ENCODE measurements at places on chromosomes 2 and 18.
A peak's percentile ranks its signal among the peaks of the same experiment; 100 is the strongest.

GRCh38 chr2:226488034-226488433, 311.6 kb downstream of the IRS1 start:
- no peak for DNase-seq

- DNase-seq = no peak
These were observed 61.5 kb upstream of the NEDD4L start for GRCh38 chr18:57982372-57983021.

- DNase-seq = no peak
These were observed 7.1 kb upstream of the ZFP36L2 start for GRCh38 chr2:43233218-43234212.

DNA sequence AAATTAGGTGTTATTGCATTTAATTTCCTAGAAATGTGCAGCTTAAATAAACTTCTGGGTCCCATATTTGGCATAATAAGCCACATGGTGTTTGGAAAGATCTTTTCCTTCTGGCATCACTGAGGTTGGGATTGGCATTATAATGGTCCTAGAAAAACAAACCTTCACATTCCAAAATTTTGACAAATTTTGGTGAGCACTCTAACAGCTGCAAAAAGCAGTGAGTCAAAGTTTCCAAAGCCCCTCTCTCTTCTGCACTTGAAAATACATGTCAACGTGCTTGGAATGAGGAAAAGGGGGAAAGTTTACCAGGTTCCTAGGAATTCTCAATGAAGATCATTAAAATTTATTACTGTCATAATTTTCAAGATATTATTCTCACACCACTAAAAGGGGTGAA, 77.8 kb upstream of the STK17B start:
- DNase-seq = no peak

GRCh38 chr2:217559084-217559483, 443.7 kb downstream of the TNS1 start:
- no peak for DNase-seq

GRCh38 chr2:206217166-206217565, 57.3 kb upstream of the ZDBF2 start:
- DNase-seq = no peak

GRCh38 chr18:63409301-63409700, 13.0 kb downstream of the VPS4B start:
- DNase-seq = no peak

DNA sequence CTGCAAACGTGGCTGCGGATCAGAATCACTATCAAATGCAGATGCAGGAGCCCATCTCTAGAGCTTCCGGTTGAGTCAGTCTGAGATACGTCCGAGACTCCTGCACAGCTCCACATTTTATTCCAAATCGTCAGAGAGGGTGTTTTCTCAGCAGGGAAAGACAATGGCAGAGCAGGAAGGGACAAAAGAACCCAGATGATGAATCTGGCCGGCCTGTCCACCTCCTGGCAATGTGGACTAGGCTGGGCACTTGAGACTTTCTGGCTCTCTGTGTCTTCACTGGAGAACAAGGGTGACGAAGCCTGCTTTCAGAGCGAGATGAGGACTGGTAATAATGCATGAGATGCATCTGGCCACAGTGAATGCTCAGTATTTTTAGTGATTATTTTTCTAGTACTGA, 255.9 kb upstream of the MYT1L start:
- DNase-seq = no peak

GRCh38 chr2:96146153-96146880, 1.1 kb upstream of the DUSP2 start:
- peak; percentile 92 for DNase-seq

DNA sequence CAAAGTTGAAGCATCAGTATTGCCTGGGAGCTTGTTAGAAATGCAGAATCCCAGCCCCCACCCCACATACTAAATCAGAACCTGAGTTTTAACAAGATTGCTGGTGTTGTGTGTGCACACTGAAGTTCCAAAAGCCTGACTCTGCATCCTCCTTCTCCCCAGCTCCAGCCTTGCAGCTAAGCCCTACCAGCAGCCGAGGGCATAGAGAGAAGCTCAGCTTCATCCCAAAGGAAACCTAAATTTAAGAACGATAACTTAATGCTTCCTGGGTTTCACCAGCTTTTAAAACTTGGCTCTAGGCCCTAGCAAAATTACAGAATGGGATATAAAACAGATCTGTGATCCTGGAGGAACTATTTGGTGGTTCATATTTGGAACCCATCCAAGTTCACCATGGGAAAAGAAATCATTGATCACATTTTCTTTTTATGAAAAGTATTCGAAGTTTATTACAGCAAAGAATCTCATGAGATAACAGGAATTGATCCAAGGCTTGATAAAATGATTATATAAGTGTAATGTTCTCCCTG, 11.1 kb downstream of the SMYD1 start:
- no peak for DNase-seq

DNA sequence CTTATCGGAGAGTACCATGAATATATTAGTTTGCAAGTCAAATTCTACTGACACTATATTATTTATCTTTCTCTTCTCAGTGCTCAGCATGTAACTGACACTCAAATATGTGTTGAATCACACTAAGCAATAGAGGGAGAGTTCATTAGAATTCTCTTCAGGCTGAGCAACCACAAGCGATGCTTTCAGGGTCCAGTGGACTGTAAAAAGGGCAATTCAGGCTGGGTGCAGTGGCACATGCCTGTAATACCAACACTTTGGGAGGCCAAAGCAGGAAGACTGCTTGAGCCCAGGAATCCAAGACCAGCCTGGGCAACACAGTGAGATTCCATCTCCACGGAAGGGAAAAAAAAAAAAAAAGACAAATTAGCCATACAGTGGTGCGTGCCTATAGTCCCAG, 16.3 kb downstream of the PDE6D start:
- no peak for DNase-seq

- no peak for DNase-seq
These were observed 11.7 kb downstream of the GPR75 start for GRCh38 chr2:53848062-53848461.

GRCh38 chr2:227653419-227653818, 13.2 kb upstream of the SCYGR5 start:
- DNase-seq = no peak

- no peak for DNase-seq
These were observed 18.6 kb downstream of the DDX18 start for GRCh38 chr2:117832905-117833613.

DNA sequence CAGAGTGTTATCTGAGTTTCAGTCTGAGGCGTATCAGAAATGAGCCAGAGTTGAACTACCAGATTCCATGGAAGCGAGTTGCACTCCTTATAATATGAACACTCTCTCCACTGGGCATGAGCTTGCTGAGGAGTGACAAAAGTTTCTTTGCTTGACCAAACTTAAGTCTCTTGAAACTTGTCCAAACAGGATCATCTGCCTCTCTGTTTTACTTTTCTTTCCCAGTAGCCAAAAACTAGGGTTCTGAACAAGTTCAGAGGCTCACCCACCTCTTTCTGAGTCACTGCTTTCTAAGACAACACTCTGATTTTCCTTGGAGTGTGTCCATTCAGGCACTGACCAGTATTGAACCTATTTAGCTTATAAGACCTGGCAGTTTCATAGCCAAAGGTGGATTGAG, 233.2 kb upstream of the TCF4 start:
- no peak for DNase-seq

DNA sequence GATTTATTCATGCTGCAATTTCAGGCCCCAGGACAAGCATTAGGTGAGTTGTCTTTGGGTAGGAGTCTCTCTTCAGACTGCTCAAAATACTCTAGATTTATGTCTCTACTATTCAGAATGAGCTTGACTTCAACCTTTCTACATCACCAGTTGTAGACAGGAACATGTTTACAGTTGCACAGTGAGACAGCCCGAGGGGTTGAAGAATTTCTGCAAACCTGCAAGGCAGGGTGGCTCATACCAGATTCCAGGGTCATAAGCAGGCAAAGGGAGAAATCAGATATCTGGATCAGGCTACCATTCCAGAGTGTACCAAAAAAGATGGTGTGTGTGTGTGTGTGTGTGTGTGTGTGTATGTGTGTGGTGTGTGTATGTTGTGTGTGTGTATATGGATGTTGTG, 112.4 kb downstream of the SPP2 start:
- no peak for DNase-seq

DNA sequence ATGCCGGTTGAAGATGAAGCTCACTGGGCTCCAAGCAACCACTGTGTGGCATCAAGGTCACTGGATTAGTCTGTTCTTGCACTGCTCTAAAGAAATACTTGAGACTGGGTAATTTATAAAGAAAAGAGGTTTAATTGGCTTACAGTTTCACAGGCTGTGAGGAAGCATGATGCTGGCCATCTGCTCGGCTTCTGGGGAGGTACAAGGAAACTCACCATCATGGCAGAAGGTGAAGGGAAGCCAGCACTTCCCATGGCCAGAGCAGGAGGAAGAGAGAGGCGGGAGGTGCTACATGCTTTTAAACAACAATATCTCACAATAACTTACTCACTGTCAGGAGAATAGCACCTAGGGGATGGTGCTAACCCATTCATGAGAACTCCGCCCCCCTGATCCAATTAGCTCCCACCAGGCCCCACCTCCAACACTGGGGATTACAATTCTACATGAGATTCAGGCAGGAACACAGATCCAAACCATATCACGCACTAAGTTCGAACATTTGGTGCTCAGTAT, 109.7 kb upstream of the MGAT5 start:
- no peak for DNase-seq

DNA sequence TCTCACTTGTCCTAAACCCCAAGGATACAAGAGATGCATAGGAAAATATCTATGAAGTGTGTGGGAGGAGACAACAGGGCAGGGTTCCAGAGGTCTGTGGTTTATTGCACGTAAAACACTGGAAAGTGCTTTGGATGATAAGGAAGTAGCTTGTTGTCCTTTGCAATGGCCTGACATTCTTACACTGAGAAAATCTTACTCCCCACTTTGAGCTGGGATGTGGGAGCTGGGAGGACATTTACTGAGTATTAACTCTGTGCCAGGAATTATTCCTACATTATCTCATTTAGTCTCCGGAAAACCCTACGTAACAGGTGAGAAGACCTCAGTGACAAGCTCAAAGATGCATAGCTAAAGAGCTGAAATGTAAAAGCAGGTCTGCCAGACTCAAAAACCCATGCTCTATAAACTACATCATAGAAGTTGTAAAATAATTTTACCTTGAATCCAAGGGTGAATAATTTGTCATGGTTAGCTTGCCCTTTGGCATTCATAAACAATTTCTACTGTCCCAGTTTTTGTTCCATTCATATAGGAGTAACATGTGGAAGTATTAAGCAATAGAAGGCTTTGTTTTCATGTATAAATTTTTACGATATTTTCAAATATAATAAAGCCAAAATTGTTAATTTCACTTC, 9.2 kb upstream of the GALNT3 start:
- DNase-seq = no peak

- no peak for DNase-seq
These were observed 135.1 kb upstream of the GATA6 start for GRCh38 chr18:22034276-22034675.

DNA sequence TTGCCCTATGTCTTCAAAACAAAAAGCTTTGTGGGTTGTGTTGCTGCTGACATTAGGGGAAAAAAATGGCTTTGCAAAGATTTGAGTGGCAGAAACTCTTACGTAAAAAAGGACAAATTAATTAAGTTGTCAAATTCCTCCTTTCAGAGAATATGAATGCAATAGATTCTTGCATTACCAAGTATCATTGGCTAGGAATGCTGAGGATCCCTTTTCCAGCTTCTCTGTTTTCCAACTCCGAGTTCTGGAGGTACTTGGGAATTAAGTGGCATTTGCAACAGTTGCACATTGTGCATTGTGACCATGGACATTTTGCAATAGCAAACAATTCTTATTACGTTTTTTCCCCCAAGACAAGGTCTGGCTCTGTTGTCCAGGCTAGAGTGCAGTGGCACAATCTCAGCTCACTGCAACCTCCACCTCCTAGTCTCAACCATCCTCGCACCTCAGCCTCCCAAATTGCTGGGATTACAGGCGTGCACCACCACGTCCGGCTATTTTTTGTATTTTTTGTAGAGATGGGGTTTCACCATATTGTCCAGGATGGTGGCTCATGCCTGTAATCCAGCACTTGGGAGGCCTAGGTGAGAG, 29.9 kb upstream of the PPP1CB start:
- DNase-seq = no peak

DNA sequence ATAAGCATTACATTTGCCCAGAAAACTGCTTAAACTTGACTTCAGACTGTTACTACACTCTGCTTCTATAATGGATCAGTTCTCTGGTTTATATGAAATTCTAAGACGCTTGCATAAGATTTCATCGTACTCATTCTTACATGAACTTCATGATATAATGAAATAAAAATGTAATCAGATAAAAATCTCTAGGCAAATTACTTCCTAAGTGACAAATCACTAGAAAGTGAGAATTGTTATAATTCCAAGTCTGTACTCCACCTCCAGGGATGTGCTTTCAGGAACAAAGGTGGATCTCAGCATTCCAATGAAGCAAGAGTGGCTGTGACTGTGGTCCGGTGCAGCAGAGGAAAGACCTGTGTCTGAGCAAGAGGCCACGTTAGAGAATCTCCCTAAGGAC, 226.2 kb downstream of the PIEZO2 start:
- no peak for DNase-seq

- DNase-seq = no peak
These were observed 45.6 kb downstream of the INPP4A start for GRCh38 chr2:98489971-98490962.

GRCh38 chr2:97749581-97749980, 36.2 kb downstream of the ZAP70 start:
- no peak for DNase-seq

- DNase-seq = no peak
These were observed 73.0 kb upstream of the TMEM17 start for GRCh38 chr2:62578803-62579640.

DNA sequence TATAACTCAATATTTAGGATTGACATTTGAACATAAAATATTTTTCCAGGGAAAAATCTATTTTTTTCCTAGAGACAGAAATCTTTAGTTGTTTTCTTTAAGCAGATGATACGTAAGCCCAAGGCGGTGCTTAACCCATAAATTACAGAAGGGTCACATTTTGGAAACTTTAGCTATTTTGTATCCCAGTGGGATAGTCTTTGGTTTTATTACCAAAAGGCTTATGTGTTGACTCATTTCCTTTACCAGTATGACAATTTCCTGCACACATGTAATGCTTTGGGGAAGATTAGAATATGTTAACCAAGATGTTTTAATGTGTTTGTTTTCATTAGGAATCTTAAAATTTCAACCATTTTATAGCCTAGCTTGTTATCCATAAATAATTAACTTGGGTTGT, 24.8 kb downstream of the DYNC1I2 start:
- no peak for DNase-seq

DNA sequence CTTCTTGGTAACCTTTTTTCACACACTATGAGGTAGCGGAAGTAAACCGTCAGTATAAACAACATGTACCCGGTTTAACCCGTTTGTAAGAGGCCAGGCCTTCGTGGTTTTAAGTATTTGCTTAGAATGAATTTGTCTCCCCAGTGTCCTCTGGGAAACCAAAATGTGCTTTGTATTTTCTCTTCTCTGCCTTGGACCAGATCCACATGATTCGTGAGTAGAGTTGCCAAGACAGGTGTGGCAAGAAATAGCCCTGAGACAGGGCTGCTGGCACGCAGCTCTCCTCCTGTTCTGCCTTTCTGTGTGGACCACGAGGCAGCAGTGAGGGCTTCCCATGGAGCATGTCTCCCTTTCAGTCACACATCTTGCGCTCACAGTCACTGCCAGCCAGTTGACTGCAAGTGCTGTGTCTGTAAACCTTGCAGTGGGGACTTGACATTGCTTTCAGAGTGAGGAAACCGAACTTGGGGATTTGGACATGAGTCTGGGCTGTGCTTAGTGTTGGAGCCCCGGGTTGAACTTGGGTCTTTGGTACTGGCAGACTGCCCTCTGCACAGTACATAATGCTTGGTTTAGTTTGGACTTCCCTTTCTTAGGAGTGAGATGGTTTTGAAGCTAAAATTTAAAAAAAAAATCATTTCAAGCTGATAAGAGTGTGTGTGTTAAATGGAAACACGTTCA, 19.1 kb downstream of the BCL2L11 start:
- DNase-seq = no peak
